Breast epithelium (tissue), 4 donors: ENCODE measurements at places on chromosomes 6 and 20. TPM values are rescaled to one million over a fixed set of nuclear protein-coding genes. Genes with fewer than 3 reads are reported as not detected.

GRCh38 chr6:107585815-107586435 lies 96.0 kb downstream of the SOBP start:
- DNase-seq: no peak
- no peaks in the 10 kb centered on the region for H3K27me3 ChIP-seq
- no peaks in the 10 kb centered on the region for H3K4me1 ChIP-seq
- H3K4me3 ChIP-seq: no peak overlapping the region
- H3K27ac ChIP-seq: no peak overlapping the region

DNA sequence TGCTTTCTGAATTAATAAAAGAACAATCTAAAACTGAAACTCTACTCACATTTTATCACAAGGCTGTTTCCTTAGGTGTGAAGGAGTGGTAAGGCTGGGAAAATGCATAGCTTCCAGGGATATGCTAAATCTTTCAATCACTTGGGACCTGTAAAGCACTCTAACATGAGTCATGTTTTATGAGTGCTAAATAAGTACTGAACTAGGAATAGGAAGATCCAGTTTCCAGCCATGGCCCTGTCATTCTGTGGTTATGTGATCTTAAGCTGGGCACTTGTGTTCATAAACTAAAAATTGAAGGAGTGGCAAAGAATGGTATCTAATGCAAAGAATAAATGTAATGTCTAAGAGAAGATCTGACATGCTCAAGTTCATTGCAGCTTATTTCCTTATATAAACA lies 6.1 kb upstream of the TMEM200A start:
- no peaks in the 10 kb centered on the region for H3K27me3 ChIP-seq
- no peak overlapping the region for H3K4me3 ChIP-seq
- H3K36me3 ChIP-seq: no peaks in the 10 kb centered on the region
- no peak overlapping the region for H3K27ac ChIP-seq
- DNase-seq: no peak
- no peaks in the 10 kb centered on the region for H3K4me1 ChIP-seq

Gene DEF6
- 14.1 TPM for total RNA-seq

Gene CALHM4
- not detected for total RNA-seq

GRCh38 chr6:117326396-117326795 lies 61.0 kb downstream of the VGLL2 start:
- H3K4me3 ChIP-seq: no peak overlapping the region
- no peak overlapping the region for H3K27ac ChIP-seq
- no peak for DNase-seq
- no peaks in the 10 kb centered on the region for H3K36me3 ChIP-seq
- no peaks in the 10 kb centered on the region for H3K27me3 ChIP-seq
- H3K4me1 ChIP-seq: no peaks in the 10 kb centered on the region
